Right lung (tissue), 10 donors: ENCODE measurements at places on chromosomes 1 and 21.

DNA sequence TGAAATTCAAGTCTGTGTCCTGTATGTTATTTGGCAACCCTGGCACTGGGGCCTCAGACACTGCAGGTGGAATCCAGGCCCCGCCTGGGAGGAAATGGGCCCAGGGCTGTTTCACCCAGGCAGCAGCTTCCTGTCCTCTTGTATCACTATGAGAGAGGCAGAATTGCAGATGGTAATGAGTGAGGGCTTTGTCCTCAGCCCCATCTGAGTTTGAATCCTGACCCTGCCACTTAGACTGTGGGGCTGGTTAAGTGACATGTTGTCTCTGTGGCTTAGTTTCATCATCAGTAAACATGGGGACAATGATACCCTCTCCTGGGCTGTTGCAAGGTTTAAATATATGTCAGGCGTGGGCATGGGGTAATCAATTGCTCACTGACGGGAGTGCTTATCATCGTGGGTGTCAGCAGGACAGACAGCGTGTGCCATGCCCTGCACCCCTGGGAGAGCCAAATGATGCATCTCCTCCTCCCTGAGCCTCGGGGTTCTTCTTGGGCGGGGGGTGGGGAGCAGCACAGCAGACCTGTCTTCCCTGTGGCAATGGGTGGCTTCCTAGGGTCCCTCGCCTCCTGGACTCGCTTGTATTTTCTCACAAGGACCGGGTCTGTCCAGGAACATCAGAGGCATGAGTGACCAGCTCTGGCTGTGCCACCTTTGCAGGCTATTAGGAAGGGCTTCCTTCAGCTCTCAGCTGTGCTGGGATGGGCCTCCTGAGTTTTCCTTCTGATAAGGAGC lies 42.1 kb downstream of the ARHGEF10L start:
- DNase-seq, result no peak

DNA sequence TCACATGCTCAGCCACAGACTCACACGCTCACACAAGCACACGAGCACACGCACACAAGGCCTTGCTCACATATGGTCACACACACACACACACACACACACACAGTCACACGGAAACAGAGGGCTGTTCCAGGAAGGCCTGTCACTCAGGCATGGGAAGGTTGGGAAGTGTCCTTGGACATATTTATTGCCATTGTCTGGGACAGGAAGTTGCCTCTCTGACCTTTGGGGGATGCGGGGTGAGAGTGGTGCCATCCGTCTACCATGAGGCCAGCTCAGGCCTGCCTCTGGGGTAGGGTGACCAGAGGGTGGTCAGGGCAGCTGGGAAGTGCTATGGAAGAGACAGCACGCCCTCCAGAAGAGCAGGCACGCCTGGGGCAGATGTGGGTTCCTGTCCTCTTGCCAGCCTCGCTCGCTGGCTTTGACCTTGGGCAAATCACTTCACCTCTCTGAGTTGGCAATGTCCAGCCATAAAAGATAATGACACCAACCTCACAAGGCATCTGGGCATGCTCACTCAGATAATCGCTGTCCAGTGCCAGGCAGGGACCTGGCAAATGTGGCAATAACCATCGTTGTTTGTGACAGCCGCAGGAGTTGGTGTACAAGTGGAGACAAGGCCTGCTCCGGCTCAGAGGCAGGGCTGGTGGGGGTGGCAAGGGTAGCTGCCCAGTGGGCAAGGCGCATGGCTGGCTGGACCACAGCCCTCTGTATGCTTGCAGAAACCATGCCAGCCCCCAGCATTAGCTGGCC lies 8.0 kb upstream of the GUCA2A start:
- DNase-seq, result no peak

GRCh38 chr1:211697356-211697755 lies 21.9 kb upstream of the NEK2 start:
- DNase-seq, result no peak

DNA sequence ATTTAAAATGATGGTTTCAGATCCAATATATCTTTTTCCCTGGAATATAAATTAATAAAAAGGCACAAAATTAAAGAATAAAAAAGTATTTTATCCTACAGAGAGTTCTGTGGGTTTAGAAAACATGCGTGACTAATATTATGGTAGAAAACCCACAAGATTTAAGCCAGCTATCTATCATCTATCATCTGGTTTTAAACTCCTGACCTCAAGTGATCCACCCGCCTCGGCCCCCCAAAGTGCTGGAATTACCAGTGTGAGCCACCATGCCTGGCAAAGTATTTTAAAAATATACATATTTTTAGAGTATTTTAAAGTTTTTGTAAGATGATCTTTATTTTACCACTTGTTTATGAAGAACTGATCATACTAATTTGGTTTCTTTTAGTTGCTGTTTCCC lies 79.5 kb downstream of the NRIP1 start:
- DNase-seq, result no peak

DNA sequence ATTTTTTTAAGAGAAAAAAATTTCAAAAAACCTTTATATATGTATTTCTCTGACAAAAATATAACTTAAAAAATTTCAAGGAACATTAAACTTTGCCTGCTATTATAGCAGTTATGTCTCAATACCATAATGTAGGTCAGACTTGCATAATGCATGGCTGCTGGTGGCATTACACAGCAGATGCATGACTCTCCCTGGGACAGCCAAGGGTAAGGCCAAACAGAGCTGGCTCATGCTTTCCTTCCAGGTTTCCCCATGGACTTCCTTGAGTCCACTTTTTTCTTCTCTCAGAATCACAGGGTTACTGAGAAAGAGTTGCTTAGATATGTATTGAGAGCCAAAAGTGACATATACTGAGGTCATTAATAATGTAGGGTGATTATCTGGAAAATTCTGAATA lies 43.7 kb downstream of the RHOU start:
- DNase-seq, result no peak

DNA sequence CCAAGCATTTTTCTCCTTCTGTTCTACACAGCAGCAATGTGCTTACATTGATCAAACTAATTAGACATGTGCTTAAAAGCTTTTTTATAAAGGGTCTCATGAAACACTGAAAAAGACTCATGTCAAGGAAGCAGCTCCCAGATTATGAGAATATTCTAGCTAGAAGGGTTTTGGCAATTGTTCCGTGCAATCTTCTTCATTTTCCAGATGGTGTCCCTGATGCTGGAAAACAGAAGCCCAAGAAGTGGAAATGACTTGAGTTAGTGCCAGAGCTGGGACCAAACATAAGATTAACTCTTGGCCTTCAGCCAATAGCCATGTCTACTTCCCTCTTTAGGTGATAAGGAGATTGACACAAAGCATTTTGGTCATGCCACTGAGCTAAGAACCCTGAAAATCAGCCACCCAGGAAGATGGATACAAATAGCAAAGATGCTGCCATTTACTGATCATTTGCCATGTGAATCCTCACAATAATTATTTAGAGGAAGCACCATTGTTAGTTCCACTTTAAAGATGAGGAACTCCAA lies 110.8 kb downstream of the MATN1 start:
- no peak for DNase-seq

DNA sequence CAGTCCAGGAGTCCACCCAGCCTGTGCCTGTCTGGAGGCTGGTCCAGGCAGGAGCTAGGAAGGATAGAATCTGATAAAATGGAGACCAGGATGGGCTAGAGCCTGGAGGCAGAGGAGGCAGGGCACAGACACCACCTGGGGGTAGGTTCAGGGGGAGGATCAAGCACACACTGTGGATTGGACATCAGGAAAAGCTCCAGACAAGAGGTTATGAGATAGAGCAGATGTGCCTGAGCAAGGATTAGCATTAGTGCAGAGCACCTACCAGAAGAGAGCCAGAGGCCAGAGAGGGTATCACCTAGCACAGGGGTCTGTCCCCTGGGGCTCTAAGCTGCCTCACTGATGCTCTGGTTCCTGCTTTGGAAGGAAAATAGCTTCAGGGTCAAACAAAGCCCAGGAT lies 216.7 kb upstream of the ZC3H12A start:
- DNase-seq, result no peak

GRCh38 chr1:240029418-240029817 lies 62.3 kb upstream of the FMN2 start:
- DNase-seq, result no peak

DNA sequence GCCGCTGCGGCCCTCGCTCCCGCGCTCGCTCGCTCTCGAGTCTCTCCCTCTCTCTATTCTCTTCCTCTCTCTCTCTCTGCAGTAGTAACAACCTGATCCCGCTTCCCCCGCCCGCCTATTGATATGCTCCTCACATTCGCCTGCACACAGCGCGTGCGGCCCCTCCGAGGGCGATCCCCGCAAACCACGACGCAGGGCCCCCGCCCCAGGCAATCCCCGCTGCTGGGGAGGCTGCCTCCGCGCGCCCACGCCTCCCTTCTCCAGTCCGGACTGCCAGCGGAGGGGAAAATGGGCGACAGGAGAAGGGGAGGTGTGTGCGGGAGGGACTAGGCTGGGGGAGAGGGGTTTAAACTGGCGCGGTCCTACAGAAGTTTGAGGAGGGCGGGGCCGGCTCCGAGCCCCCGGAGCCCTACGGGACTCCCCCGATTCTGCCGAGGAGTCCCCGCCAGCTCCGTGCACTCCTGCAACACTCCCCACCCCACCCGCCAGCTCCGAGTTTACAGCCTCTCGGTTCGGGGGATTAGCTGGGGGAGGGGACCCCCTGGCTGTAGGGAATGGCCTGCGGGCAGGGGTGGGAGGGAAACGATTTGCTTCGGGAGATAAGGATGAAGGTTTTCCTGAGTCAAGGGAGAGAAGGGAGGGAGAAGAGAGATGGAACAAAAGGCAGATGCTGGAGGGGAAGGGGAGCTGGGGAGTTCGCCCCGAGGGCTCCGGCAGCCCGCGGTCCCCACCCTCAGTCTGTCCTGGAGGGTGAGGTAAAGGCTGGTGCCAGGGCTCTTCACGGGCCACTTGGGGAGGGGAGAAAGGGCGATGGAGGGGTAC lies 66.6 kb downstream of the SYT2 start:
- no peak for DNase-seq

- DNase-seq, result no peak
These were observed 141.3 kb downstream of the SPATA46 start for GRCh38 chr1:162235241-162235800.
